NCI-H774 (cell line): ENCODE measurements at places on chromosomes 2 and 18.

DNA sequence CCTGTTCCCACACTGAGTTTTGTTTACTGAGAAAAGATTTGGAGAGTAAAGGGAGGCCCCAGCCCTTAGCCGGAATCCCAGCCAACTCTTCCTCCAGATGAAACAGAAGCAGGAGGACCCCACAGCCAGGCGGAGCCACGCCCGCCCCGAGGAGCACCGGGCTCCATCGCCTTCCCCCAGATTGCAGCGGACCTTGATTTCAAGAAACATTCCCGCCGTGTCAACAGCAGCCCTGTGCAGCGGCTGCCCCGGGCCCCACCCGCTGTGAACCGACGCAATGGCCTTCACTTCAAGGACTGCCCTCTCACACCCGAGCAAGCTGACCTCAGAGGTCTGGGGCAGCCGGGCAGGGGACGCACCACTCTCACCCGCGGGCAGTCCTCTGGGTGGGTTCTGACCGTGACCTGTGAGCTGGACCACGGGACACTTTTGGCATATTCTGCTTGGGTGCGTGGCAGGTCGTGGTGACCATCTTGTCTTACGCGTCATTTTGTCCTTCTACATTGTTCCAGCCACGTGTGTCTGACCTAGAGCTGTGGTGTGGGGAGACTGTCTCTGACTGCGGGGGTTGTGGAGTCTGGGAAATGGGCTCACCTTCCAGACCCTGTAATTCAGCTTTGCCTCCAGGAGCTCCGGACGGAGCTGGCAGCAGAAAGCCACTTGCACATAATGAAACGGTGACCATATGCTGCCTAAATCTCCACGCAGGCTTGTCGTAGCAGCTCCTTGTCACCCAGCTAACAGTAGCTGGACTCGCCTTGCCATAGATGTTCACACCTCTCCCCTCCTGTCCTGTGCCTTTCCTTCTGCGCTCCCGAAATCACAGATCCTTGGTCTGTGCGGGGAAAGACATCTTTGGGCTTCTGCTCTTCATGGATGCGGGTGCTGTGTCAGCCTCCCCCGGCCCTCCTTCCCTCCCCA, 32.0 kb upstream of the INHBB start:
- DNase-seq = no peak

GRCh38 chr2:181051861-181052522, 71.6 kb downstream of the UBE2E3 start:
- no peak for DNase-seq

DNA sequence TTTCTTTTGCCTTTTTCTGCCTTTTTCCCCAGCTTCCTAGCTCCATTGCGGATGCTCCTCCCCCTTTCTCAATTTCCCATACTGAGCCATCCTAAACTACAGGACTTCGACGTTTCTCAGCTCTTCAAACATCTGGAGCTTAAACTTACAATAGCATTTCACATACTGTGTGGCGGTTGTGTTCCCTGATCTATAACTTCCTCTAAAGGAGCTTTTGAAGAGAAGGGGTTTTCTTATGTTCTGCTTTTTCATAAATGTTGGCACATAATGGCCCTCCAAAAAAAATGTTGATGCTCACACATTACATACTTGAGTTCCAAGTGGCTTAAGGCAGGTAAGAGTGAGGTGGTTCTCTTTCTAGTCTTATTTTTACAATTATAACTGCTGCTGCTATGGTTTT, 87.4 kb downstream of the RNF144A start:
- DNase-seq = no peak

DNA sequence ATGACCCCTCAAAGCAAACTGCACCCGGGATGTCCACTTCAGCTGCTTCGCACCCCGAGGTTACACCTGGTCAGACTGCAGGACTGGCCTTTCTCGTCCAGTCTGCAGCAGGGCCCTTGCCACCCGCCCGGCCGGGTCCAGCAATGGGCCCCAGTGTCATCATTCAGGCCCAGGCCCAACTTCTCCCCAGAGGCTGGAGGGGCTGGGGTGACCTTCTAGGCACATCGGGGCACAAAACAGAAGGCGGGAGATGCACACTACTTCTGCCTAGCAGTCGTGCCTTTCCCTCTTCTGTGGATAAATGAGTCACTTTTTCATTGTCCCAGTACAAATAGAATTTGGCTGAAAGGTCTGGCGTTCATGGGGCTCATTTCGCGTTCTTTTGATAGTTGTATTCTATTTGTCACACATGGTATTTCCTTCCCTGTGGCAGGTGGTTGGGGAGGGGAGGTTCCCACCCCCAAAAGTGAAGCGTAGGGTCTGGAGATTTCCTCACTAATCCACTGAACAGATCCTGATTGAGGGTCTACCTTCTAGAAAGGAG, 56.9 kb upstream of the ID2 start:
- no peak for DNase-seq

DNA sequence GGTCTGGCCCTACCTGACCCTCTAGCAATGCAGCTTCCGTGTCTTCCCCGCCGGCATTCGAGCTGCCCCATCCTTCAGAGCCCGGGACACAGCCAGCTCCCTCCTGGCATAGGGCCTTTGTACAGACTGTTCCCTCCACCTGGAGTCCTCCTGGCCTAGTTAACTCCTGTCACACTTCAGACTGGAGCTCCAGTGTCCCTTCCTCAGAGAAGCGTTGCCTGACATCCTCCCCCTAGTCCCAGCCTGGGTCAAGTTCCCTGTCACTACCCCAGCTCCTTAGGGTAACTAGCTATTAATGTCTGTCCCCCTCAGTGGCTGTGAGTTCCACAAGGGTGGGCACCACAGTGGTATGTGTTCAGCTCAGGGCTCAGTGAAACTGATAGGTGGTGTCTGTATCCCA, 45.5 kb upstream of the LOXHD1 start:
- DNase-seq = no peak

- DNase-seq = no peak
Measured at GRCh38 chr2:136028001-136028400, 42.6 kb upstream of the DARS1 start.

- DNase-seq = no peak
Measured at GRCh38 chr2:7405861-7406715, 488.9 kb downstream of the RNF144A start.

DNA sequence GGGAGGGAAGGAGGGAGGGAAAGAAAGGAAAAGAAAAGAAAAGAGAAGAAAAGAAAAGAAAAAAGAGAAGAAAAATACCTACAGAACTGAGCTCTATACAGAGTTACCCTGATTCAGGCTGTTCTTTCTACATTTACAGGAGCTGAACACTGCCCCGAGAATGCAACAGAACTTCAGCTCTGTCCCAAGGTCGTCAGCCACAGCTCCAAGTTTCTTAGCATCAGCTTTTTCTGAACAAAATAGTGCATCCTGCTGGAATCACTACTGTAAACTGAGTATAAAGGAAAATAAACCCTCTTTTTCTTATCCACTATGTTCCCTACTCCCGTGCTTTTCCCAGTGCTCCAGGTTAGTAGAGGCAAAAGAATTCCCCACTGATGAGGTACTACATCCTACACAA, 4.7 kb upstream of the PPP4R1 start:
- no peak for DNase-seq

DNA sequence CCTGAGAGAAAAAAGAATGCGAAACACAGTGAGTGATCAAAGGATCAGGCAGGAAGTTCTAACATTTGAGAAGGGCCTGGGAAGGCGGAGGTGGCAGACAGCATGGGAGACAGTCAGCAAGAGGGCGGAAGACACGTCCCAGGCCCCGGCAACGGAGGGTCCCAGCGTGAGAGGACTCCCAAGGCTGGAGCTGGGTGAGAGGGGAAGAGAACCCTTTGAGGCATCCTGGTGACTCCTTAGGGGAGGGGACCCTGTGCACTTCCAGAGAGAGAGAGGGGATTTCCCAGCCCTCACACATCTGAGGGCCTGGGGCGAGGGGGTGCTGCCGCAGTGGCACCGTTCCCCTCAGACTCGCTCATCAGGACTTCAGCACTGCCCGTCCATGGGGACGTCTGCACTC, 133.4 kb downstream of the RTP5 start:
- DNase-seq = no peak

DNA sequence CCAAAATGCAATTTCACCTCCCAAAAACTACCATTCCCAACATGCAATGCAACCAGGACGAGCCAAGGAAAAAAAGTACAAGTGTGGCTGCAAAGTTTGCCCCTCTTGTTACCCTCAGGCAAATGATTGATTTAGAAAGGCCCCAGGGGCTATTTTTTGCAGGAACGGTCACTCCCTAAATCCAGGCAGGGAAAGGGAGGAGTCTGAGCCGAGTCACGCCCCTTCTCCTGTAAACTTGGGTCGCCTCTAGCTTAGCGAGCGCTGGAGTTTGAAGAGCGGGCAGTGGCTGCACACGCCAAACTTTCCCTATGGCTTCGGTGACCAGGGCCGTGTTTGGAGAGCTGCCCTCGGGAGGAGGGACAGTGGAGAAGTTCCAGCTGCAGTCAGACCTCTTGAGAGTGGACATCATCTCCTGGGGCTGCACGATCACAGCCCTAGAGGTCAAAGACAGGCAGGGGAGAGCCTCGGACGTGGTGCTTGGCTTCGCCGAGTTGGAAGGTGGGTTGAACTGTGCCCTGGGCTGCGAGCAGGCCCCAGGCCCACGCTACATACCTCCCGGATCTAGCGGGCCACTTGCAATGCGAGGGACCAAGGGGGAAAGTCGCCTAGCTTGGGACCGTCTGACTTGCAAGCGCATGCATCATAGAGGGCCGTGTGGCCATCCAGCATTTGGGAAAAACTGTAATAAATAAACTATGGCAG, at the start of gene GALM:
GALM (plus strand) TSS at position 261 of the 702 bp plus-strand sequence; CDS start at position 309, 48 bp downstream.
- peak; percentile 67 for DNase-seq

- DNase-seq = no peak
Measured at GRCh38 chr18:39057423-39058064, 1491.9 kb upstream of the CELF4 start.

DNA sequence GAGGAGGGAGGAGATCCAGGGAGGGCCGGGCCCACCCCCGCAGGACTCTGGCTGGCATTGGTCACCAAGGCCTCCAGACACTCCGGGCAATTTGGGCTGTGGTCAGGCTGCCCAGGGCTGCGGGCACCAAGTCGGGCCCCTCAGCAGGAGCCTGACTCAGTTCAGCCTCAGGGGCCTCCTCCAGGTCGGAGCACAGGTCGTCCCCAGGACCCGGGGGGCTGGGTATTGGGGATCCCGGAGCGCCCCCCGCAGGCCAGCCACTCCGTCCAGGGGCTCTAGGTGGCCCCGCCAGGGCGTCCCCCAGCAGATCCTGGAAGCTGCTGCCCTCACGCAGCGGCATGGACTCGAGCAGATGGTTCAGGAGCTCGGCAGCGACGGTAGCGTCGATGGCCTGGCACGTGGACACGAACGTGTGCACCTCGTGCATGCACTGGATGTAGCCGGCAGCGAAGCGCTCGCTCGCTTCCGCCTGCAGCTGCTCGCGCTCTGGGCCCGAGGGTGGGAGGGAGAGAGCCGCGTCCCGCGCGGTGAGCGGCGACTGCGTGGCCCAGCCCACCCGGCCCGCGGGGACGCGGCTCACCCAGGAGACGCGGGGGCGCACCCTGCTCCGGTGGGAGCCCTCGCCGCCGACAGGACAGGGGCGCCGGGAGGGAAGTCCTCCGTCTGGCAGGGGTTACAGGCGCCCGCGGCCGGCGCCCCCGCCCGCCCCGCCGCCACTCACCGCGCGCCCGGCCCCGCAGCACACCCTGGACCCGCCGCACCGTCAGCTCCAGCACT, 884 bp downstream of the HES6 start:
- peak; percentile 65 for DNase-seq

- peak; percentile 89 for DNase-seq
Measured at GRCh38 chr2:239109041-239109927, 261.4 kb downstream of the TWIST2 start.

DNA sequence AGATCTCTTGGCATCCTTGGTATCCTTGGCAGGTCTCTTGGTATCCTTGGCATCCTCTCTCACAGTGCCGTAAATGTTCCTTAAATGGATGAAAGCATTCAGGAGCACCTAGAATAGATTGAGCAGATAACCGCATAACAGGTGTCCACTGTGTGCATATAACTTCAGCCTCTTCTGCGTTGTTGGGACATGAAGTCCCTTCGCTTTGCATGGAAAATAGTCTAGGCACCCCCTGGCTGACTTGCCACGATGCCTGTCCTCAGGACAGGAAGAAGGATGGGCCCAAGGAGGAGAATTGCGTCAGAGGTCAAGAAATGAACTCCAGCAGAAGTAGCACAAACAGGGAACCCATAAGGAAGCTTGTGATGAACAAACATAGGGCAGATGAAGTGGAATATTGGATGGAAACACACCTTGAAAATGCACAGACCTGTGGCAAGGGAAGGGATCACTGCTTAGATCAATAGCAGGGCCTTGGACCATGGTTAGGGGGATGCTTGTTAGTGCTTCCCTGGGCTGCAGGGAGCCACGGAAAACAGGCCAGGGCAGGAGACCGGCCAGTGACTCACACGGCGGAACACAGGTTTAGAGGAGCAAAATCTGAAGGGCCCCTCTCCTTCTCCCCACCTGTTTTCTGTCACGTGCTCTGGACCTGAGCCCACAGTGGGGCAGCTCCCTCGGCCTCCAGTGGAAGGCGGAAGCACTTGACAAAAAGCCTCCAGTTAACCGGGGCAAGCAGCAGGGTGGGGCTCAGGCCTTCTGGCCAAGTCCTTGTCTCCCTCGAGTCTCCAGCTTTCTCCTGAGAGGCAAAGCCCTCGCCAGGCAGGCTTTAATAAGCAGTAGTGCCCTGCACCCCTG, 99.2 kb upstream of the ASAP2 start:
- no peak for DNase-seq

- no peak for DNase-seq
Measured at GRCh38 chr2:207676827-207677354, 34.5 kb upstream of the CCNYL1 start.

- no peak for DNase-seq
Measured at GRCh38 chr2:113240915-113241911, 37.5 kb downstream of the PAX8 start.

- no peak for DNase-seq
Measured at GRCh38 chr18:27948986-27949385, 227.9 kb downstream of the CDH2 start.

DNA sequence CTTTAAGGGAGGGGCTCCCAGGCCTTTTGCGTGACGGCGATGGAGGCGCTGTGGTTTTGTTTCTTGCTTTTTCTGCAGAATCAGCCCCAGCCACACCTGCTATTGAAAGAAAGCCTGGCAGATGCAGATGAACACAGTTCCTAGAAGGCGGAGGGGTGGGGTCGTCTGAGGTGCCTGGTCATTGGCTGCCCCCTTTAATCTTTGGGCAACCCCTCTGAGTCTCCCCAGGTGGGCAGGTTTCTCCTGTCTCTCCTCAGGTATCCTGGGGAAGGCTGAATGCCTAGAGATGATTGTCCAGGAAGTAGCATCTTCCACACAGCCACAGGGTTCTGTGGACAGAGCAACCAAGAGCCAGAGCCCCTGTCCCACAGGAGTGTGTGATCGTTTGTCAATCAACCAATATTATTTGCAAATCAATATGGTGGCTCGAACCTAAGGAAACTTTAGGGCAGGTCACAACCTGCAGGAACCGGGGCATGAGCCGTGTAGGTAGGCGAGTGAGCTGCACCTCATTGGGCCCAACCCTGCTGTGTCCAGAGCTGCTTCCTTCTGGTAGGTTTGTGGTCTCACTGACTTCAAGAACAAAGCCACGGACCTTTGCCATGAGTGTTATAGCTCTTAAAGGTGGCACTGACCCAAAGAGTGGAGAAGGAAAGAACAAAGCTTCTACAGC, 104.3 kb downstream of the NDUFA10 start:
- DNase-seq = no peak
